ENCODE measurements at places on chromosomes 4 and X.

- peaks cover 2% of the 10 kb centered on the region for H3K36me3 ChIP-seq
- DNase-seq, result peak; percentile 49
- H3K4me1 ChIP-seq, result no peaks in the 10 kb centered on the region
- H3K27ac ChIP-seq, result no peak overlapping the region
- no peaks in the 10 kb centered on the region for H3K27me3 ChIP-seq
These were observed 43.7 kb downstream of the NSG1 start for GRCh38 chr4:4430492-4431195.

DNA sequence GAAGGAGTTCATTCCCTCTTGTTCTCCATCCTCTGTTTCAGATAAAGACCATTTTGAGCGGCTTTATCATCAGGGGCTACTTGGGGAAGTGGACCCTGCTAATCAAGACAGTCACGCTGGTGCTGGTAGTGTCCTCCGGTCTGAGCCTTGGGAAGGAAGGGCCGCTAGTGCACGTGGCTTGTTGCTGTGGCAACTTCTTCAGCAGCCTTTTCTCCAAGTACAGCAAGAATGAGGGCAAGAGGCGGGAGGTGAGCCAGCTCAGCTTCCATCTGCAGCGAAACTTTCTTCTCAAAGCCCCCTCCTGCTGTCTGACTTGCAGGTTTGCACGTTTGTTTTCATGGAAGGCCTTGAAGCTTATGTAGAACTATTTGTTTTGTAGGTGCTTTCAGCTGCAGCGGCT, 49.5 kb downstream of the CLCN4 start:
- no peak overlapping the region for H3K4me3 ChIP-seq
- H3K27me3 ChIP-seq, result no peaks in the 10 kb centered on the region
- no peaks in the 10 kb centered on the region for H3K36me3 ChIP-seq
- DNase-seq, result no peak
- no peak overlapping the region for H3K27ac ChIP-seq

DNA sequence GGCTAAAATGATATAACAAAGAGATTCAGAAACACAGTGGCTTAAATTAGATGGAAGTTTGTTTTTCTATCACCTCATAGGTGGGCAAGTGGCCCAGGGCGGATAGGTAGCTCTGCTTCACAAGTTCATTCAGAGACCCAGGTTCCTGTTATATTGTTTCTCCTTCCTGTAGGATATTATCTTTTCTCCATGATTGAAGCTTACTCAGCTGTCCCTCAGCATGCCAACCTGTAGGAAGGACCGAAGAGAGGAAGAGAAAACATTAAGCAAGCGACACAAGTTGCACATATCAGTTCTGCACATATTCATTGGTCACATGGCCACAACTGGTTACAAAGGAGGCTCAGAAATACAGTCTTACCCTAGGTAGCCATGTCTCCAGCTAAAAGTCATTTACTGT, 6.9 kb downstream of the KLHL5 start:
- H3K4me3 ChIP-seq, result no peak overlapping the region
- no peaks in the 10 kb centered on the region for H3K27me3 ChIP-seq
- no peak overlapping the region for H3K27ac ChIP-seq
- DNase-seq, result no peak
- H3K4me1 ChIP-seq, result no peaks in the 10 kb centered on the region

GRCh38 chrX:154012336-154012991, 7.2 kb downstream of the IRAK1 start:
- H3K36me3 ChIP-seq, result peaks cover 48% of the 10 kb centered on the region
- no peak overlapping the region for H3K4me3 ChIP-seq
- DNase-seq, result no peak
- H3K4me1 ChIP-seq, result no peaks in the 10 kb centered on the region
- no peak overlapping the region for H3K27ac ChIP-seq

DNA sequence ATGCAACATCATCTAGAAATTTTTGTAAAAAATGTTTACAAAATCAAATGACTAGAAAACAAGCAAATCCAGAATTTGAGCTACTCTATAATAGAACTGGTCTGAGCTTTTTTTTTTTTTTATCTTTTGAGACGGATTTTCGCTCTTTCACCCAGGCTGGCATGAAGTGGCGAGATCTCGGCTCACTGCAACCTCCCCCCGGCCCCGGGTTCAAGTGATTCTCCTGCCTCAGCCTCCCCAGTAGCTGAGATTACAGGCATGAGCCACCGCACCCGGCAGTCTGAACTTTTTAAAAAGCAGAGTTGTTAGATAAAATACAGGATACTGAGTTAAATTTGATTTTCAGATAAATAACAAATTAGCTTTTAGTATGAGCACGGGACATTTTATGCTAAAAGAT, 11.0 kb downstream of the SPP1 start:
- H3K4me1 ChIP-seq, result no peaks in the 10 kb centered on the region
- no peak for DNase-seq
- H3K27ac ChIP-seq, result no peak overlapping the region
- no peaks in the 10 kb centered on the region for H3K27me3 ChIP-seq
- H3K36me3 ChIP-seq, result no peaks in the 10 kb centered on the region
- no peak overlapping the region for H3K4me3 ChIP-seq

DNA sequence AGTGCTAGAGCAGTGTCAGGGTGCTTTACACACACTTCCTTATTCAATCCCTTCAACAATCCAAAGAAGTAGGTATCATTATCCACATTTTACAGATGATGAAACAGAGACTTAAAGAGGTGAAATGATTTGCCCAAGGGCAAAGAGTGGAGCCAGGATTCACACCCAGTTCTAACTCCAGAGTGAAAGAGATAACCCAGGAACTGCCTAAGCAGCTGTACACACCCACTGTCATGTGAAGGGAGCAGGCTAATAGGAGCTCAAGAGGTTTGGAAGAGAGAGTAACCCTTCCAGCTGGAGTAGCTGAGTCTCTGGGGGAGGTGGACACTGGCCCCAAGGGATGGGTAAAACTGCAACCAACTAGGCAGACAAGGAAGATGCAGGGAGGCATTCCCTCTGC, 92.5 kb downstream of the FBXL5 start:
- no peak overlapping the region for H3K4me3 ChIP-seq
- H3K36me3 ChIP-seq, result no peaks in the 10 kb centered on the region
- no peak overlapping the region for H3K27ac ChIP-seq
- no peak for DNase-seq

DNA sequence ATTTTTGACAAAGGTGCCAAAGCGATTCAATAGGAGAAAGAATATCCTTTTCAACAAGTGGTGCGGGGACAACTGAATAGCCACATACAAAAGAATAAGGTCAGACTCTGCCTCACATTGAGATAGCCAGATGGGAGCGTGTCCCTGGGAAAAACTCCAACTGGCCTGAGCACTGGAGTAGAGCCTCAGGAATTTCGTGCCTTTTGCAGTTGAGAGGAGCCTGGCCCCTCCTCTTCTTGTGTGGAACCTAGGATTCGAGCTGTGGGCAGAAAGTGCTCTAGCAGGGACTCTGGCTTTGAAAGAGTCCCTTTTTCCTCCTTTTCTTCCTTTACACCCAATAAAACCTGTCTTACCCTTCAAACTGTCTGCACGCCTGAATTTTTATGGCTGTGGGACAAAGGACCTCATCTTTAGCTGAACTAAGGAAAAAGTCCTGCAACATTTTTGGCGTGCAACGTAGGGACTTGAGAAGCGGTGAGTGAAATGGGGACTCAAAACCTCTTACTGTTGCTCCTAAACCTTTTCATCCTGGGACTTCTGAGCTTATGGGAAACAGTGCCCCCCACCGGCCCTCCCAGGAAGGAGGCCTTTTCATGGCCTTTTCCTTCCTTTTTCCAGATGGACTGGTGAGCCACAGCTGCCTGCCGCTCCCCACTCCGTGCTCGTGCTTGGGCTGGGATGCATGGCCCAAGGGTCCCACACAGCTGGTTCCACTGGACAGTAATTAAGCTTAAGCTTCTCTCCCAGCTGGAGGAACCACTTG, 68.6 kb downstream of the BMP15 start:
- H3K4me1 ChIP-seq, result no peaks in the 10 kb centered on the region
- H3K27me3 ChIP-seq, result peaks cover 9% of the 10 kb centered on the region
- no peak overlapping the region for H3K27ac ChIP-seq
- H3K4me3 ChIP-seq, result no peak overlapping the region
- DNase-seq, result no peak

DNA sequence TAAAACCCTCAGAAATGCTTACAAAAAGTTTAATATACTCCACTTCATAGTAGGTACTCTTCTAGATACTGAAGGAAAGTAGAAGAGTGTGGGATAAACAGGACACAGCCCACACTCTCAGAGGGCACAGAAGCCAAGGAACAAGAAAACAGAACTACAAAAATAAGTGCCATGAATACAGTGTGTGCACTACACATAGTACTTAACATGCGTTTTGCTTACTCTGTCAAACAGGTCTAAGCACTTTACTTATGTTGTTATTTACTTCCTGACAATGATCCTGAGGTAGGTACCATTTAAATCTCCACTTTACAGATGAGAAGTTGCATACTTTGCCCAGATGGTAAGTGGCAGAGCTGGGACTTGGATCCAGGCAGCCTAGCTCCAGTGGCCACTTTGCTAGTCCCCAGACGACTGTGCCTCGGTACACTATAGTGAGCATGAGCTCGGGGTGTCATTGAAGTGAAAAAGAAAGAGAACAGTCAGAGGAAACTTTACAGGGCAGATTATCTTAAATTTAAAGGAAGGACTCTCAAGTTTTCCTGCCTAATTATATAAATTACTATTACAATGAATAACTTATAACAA, 120.3 kb downstream of the BANK1 start:
- no peak for DNase-seq
- no peak overlapping the region for H3K27ac ChIP-seq
- no peaks in the 10 kb centered on the region for H3K36me3 ChIP-seq
- no peak overlapping the region for H3K4me3 ChIP-seq

- H3K36me3 ChIP-seq, result no peaks in the 10 kb centered on the region
- H3K4me1 ChIP-seq, result no peaks in the 10 kb centered on the region
- no peak overlapping the region for H3K4me3 ChIP-seq
These were observed 12.3 kb upstream of the GRIA3 start for GRCh38 chrX:123171781-123172180.

GRCh38 chrX:146615628-146616348, 193.8 kb upstream of the CXorf51B start:
- H3K4me3 ChIP-seq, result no peak overlapping the region
- no peaks in the 10 kb centered on the region for H3K4me1 ChIP-seq
- no peaks in the 10 kb centered on the region for H3K36me3 ChIP-seq

DNA sequence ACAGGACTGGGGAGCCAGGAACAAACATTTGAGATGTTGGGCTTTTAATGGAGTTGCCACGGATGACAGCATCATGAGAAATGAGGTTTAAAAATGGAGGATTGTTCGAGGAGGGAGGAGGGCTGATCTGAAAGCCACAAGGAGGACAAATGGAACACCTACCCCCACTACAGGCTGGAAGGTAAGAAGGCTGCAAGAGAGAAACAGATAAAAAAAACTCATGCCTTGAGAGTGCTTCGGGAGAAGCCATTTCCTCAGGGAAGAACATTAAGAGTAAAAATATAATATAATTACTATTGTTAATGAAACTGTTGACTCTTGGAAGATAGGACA, 119.5 kb upstream of the MAP9 start:
- DNase-seq, result no peak
- H3K4me3 ChIP-seq, result no peak overlapping the region
- no peaks in the 10 kb centered on the region for H3K36me3 ChIP-seq
- H3K27ac ChIP-seq, result no peak overlapping the region
- H3K4me1 ChIP-seq, result peaks cover 10% of the 10 kb centered on the region

- H3K27me3 ChIP-seq, result no peaks in the 10 kb centered on the region
- H3K36me3 ChIP-seq, result peaks cover 2% of the 10 kb centered on the region
- H3K4me3 ChIP-seq, result peak overlapping the region; percentile 43
These were observed 27.8 kb downstream of the FRYL start for GRCh38 chr4:48752246-48752645.

DNA sequence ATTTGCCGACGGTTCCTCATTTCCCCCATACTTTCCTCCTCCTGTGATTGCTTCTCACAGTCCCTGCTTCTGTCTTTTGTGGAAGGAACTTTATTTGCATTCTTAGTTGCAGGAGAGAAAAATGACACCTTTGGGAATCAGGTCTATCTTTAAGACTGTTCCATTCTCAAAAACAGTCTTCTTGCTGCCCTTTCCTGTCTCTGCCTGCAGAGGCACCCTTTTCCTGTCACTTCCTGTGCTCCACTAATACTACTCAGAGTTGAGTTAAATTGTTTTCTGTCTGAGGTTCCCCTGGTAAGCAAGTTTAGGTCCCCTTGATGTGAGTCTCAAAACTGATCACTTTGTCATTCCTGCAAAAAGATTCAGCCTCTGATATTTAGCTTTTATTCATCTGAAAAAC, 208.8 kb upstream of the CLNK start:
- peak; percentile 41 for DNase-seq
- no peak overlapping the region for H3K4me3 ChIP-seq
- peaks cover 7% of the 10 kb centered on the region for H3K4me1 ChIP-seq
- no peaks in the 10 kb centered on the region for H3K36me3 ChIP-seq
- no peak overlapping the region for H3K27ac ChIP-seq

DNA sequence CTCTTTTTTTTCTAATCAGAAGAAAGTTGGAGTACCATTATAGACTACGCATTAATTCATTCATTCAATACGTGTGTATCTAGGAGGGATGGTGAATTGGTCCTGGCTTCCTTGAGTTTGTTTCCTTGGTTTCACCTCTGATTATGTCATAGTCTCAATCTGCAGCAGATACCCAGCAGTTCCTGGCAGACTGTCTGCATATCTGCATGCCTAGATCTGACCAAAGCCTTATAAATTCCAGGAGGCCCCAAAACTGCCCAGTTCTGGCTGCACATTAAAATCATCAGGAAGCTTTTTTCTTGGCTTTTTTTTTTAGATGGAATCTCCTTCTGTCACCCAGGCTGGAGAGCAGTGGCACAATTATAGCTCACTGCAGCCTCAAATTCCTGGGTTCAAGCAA, 27.2 kb upstream of the SLC34A2 start:
- no peak overlapping the region for H3K4me3 ChIP-seq
- no peak overlapping the region for H3K27ac ChIP-seq
- DNase-seq, result no peak
- no peaks in the 10 kb centered on the region for H3K36me3 ChIP-seq

DNA sequence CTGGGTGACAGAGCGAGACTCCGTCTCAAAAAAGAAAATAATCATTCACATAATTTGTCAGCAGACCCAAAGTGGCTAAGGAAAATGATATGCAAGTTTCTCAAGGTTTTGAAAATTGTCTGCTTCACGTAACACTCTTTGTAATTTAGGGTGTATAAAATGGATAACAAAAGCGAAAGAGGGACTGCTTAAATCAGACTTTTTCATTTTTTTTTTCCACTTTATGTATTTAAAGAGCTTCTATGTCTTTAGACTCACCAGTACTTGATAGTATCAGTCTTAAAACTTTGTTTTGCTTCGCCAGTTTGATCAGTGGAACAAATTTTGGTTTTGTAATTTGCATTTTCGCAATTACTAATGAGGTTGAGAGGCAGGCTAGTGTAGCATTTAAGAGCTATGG, 34.6 kb downstream of the USP9X start:
- no peak overlapping the region for H3K4me3 ChIP-seq
- no peak overlapping the region for H3K27ac ChIP-seq
- no peaks in the 10 kb centered on the region for H3K27me3 ChIP-seq
- DNase-seq, result no peak
- no peaks in the 10 kb centered on the region for H3K4me1 ChIP-seq
- peaks cover 3% of the 10 kb centered on the region for H3K36me3 ChIP-seq

DNA sequence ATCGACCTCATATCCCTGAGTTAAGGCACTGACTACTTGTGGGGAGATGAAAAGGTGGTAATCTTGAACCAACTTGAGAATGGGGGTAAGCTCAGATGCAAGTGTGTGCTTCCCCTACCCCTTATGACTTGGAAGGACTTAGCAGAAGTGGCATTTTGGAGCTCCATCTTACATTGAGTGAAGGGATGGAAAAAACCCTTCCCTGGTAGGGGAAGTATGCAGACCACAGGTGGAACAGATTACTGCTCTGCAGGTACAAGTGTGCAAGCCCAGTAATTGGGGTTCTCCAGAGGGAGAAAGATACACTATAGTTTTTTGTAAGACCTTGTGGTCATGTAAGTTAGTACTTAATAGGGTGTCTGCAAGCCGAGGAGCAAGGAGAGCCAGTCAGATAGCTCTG, 12.2 kb upstream of the WDR1 start:
- no peak overlapping the region for H3K4me3 ChIP-seq
- no peak overlapping the region for H3K27ac ChIP-seq
- no peaks in the 10 kb centered on the region for H3K36me3 ChIP-seq

Data from common myeloid progenitor, CD34-positive (primary cell).